ENCODE measurements at places on chromosomes 12 and 14.

GRCh38 chr12:76449583-76449982 lies 101.4 kb upstream of the BBS10 start:
- DNase-seq: no peak

DNA sequence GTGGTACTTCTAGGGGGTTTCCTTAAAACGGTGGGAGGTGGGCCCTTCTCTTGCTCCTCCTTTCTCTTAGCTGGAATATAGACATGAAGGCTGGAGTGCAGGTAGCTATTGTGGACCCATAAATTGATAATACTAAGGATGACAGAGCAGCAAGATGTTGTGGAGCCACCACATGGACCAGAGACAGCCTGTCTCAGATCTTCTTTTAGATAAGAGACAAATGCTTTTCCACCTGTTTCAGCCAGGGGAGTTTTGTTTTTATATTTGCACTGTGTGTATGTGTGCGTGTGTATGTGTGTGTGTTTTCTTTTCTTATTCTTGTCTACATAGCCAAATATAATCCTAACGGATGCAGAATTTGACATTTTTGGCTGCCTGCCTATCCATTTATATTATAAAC lies 62.9 kb upstream of the HIF1A start:
- no peak for DNase-seq

DNA sequence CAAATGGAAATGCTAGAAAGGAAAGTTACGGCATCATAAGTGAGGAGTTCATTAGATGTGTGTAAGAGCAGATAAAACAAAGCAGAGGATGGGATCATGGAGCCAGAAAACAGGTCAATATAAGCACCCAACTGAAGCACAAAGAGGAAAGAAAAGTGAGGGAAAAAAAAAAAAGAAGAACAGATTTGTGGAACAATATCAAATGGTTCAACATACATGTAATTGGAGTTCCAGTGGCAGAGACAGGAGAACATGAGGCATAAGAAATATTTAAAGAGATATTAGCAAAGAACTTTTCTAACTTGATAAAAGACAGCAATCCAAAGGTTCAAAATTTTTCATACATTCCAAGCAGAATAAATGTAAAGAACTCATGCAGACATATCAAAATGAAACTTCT lies 54.1 kb downstream of the SPTSSA start:
- DNase-seq: no peak

DNA sequence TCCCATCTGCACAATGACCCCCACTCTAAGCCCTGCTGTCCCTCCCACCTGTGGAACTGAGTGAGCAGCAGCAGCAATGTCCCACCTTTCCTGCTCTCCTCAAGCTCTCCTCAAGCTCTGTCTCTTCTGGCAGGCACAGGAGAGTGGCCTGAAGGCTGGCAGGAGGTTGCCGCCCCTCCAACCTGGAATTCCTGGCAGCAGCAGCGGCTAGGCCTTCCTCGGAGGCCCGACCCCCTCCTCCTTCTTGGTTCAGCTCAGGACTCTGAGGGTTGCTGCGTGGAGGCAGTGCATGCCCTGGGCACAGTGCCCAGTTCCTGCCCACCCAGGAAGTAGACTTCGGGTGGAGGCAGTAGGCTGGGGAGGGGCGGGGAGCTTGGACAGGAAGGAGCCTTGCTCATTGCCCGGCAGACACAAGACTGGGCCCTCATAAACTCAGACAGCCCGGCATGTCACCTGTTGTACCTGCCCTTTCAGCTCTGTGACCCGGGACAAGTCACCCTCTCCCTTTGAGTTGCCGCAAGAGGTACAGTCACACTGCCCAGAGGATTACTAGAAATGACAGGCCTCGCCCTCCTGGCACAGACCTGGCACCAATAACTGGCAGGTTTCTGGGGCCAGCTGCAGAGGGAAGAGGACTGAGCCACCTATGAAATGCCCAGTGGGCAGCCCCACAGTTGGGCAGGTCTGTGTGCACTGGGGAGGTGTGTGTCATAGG lies 2.1 kb upstream of the SERPINA1 start:
- DNase-seq: peak; percentile 65

DNA sequence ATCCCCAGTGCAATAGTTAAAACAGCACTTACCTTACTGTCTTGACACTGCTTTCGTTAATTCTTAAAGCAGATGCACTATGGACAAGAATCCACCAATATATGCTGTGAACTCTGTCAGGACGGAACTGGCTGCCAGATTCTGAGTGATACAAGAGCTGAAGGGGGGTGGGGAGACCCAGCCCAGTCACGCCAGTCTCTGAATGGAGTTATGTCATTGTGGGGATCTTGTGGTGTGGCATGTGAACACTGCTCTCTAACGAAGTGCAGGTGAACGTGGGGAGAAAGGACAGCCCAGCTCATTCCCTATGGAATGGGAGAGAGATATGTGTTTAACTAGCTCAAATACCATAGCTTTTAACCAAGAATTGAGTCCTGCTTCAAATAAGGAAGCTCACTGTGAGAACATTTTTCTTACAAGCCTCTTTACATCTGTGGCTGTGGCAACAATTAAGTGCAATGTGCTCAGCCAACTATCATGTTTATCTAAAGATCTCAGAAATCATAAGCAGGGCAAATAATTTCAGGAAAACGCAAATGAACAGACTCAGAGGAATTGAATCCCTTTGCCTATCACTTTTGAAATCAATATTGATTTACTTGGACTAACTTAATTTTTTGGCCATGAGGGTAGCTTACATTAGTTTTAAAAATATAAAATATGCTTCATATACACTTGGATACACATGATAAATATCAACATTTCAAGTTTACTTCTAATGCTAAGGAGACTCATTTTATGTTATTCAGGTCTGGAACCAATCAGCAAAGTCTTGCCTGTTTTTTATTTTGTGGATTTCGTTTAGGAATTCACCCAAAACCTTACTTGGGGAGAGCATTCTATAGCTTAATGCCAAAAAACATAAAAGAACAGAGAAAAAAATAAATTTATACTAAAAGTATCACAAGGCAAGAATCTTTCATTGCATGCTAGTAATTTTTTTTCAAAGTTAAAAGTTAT lies at the start of gene LUM:
Gene LUM (minus strand): TSS at position 129 of the 960 bp plus-strand sequence. CDS start 2,515 bp downstream, outside the sequence.
- DNase-seq: no peak

DNA sequence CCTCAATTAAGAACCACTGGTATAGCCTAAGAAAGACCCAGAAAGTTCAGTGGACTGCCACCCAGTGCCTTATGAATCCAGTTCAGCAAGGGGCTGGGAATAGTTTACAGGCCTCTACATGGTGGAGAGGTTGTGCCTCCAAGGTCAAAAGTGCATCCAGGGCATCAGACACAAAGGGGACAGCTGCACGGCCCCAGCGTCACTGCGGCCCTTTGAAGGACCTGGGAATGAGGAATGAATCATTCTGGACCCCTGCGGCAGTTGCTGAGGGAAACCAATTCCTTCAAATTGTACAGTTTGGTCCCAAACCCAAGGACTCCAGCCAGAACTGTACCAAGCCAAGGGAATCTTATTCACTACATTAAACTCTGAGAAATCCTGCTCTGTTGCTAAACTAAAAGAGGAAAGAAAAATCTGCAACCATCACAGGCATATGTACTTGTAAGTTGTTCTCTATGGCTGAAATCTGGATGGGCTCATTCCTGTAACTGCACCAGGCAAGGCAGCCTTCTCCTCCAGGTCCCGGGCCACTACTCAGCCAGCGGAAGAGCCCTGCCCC lies 10.9 kb upstream of the NGB start:
- DNase-seq: no peak

DNA sequence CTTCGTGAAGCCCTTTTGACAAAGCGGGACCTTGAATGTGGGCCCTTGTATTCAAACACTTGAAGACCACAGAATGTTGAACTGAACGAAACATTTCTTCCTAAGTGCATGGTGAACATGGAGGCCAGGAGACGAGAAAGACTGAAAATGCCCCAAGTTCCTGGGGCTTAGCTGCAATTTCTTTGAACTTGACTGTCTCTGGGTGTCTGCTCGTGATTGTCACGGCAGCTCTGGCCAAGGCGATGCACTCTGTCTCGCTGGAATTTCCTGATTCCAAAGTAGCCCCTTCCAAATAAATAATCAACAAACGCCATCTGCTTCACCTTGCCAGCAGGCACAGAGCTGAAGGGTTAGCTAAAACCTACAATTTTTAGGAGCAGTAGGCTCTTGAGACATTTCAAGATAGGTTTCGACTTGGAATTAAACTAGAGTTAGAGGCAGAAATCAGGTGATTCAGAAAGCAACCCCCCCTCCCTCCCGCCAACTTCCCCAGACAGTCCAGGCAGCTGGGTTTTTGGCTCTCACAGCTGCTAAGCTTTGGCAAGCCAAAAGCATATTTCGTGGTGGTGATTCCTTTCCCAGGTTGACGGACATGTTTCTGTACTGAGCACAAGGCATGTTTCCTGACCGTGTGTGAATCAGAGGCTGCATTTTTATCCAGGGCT lies 13.5 kb upstream of the IRF2BPL start:
- peak; percentile 51 for DNase-seq

DNA sequence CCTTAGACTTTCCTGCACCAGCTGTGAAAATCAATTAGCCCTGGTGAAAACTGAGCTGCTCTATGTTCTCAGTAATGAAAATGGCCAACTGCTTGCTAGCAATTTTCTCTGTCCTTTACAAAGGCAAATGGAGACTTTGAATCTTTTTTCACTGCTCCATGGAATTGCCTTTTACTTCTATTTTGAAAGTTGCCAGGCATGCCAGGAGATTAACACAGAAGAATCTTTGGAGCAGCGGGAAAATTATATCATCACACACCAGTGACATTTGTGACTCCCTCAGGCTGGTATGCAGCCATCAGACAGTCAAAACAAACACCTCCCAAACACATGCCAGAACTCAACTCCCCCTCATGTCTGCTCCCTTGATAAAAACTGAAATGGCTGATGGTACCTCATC lies 872.0 kb upstream of the FLRT2 start:
- no peak for DNase-seq

GRCh38 chr12:26056335-26056734 lies 68.5 kb downstream of the BHLHE41 start:
- no peak for DNase-seq

GRCh38 chr12:93426412-93426805 lies 15.3 kb downstream of the UBE2N start:
- DNase-seq: no peak

- DNase-seq: no peak
Observed at GRCh38 chr14:72947366-72948160, 21.3 kb downstream of the DCAF4 start.

DNA sequence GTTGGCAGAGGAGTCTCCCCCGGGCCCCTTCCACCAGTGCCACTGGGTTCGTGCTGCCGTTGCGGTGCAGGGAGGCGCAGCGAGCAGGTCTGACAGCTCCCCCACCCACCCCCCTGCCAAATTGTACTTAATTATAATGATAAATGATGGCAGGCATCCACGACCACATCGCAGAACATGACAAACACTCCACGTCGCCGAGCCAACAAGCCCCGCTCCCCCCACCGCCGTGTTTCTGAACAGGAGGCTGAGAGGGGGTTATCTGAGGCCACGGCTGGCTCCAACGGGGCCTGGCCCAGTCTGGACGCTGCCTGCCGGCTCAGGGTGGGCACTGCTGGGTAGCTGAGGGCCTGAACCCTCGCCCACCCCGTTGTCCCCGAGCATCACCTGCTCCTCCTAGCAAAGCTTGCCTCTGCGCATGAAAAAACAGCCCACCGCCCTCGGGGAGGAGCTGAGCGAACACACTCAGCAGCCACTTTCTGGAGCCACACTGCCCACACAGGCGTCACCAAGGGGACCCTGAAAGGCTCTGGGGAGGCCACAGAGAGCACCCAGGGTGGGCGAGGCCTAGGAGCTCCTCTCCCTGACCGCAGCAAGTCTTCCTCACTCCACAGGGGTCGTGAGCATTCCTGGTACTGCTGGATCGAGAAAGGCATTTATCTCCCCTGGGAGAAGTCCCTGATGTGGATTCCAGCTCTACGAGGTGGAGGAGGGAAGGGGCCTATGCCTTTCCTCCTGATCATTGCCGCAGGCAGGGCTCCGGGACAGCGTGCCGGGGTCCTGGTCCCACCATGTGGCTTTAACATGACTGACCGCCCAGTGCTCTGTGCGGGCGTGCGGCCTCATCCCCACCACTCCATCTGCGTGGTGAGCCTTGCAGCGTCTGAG lies 35.4 kb upstream of the DIO3 start:
- no peak for DNase-seq

GRCh38 chr14:69715725-69716477 lies 51.0 kb upstream of the SRSF5 start:
- no peak for DNase-seq

DNA sequence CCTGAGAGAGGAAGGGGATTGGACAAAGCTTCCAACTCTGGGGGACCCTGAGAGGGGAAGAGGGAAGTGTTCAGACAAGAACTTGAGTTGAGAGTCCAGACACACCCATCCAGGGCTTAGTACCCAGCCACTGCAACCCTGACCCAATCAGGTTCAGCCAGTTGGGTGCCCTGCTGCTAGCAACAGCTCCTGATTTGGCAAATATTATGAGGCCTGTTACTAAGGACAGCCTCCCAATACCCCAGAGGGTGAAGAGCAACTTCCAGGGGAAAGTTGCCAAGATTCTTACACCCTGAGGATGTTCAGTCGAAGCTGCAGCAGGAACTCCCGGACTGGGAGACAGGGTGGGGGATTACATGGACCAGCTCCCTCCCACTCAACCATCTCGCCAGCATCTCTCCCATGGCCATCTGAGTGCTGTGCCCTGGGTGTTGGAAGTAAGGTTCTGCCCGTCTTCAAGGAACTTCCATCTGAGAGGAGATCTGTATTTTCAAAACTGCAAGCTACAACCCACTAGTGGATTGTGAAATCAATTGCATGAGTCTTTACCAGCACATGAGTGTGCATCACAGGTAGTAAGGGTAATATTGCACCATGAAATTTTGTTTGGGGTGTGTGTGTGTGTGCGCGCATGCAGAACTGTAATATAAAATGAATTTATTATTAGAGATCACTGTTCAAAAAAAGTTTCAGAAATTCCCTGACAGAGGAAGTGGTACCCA lies 11.5 kb upstream of the KRT78 start:
- DNase-seq: no peak

DNA sequence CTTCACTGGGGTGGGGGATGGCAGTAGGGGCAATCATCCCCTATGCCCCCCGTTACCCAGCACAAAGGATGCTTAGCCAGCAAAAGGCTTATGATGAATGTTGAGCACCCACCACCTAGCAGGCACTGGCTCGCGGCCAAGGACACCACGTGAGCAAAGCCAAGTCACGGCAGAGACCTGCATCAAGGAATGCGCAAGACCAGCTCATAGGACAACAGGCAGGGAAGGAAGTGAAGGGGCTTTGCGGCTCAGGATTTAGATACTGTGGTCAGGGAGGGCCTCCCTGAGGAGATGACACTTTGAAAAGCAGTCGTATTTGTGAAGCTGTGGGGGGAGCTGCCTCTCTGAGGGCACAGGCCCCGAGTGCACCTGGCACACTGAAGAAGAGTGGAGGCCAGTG lies 32.8 kb downstream of the SH2B3 start:
- peak; percentile 51 for DNase-seq

All from CD4-positive, alpha-beta T cell treated with Interferon alpha-2 for 1 hour (primary cell).